ENCODE measurements at places on chromosomes 4 and X. TPM values are rescaled to one million over a fixed set of nuclear protein-coding genes. Genes with fewer than 3 reads are reported as not detected.

The RBM47 gene
- total RNA-seq: 10.8 TPM

The PDGFRA gene
- total RNA-seq: 57.4 TPM

The PRRG3 gene
- total RNA-seq: 0.18 TPM

The UGT8 gene
- 0.18 TPM for total RNA-seq

The SSX2B gene
- not detected for total RNA-seq

The PGAM4 gene
- not detected for total RNA-seq

The MAGEE1 gene
- 2.8 TPM for total RNA-seq

The MAGEB2 gene
- total RNA-seq: not detected

The PITX2 gene
- total RNA-seq: 22.4 TPM

The WDR19 gene
- total RNA-seq: 11.1 TPM

The GPR143 gene
- total RNA-seq: not detected

The CORIN gene
- 106 TPM for total RNA-seq

The GUCY1A1 gene
- total RNA-seq: 53.5 TPM

The STOX2 gene
- total RNA-seq: 11.2 TPM

The CCKAR gene
- not detected for total RNA-seq

The NEIL3 gene
- not detected for total RNA-seq

The SMARCA1 gene
- total RNA-seq: 41.9 TPM

The ANOS1 gene
- 5.9 TPM for total RNA-seq

The TMEM154 gene
- total RNA-seq: 4.4 TPM

The GCNA gene
- total RNA-seq: 1.2 TPM

The UGT2B15 gene
- not detected for total RNA-seq

The POU3F4 gene
- total RNA-seq: not detected

The CTAG1B gene
- not detected for total RNA-seq

The STATH gene
- not detected for total RNA-seq

The CXCL8 gene
- 3.1 TPM for total RNA-seq

The IL1RAPL1 gene
- total RNA-seq: 1.7 TPM

The BST1 gene
- total RNA-seq: 11.0 TPM

All from left cardiac atrium (tissue), 4 donors.